ENCODE measurements at places on chromosomes 1 and 21.

GRCh38 chr1:76826072-76826845, 41.0 kb upstream of the ST6GALNAC5 start:
- DNase-seq = no peak

GRCh38 chr1:229272164-229273158, 1.6 kb downstream of the RAB4A start:
- no peak for DNase-seq

DNA sequence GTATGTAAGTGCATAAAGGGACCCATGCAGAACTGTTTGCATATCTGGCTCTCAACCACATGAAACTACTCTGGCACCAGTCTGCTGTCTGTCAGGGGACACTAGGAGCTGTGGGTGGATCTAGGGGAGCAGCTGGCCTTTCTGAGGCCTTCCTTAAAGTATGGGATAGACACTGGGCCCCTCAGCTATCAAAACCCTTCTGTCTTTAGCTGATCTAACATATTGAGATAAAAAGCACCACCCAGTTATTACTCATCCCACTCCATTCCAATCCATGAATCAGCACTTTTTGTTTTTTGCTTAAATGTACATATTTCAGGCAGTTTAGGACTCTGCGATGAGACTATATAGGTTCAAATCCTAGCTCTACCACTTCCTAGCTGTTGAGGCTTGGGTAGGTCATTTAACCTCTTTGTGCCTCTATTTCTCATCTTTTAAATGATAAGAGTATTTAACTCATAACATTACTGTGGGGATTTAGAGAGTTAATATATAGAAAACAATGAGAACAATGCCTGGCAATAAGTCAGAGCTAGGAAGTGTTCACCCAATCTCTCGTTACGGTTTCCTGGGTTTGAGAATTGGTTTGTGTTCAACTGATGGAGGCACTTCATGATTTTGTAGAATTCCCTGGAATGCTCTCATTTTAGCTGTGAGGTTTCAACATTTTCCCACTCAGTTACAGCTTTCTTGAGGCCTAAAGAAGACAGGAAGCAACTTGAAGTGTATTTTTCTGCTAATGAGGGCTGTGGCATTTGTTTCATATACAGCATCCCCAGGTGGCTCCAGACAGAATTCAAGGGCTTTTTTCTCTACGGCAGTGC, 68.9 kb downstream of the LRIG2 start:
- DNase-seq = no peak

DNA sequence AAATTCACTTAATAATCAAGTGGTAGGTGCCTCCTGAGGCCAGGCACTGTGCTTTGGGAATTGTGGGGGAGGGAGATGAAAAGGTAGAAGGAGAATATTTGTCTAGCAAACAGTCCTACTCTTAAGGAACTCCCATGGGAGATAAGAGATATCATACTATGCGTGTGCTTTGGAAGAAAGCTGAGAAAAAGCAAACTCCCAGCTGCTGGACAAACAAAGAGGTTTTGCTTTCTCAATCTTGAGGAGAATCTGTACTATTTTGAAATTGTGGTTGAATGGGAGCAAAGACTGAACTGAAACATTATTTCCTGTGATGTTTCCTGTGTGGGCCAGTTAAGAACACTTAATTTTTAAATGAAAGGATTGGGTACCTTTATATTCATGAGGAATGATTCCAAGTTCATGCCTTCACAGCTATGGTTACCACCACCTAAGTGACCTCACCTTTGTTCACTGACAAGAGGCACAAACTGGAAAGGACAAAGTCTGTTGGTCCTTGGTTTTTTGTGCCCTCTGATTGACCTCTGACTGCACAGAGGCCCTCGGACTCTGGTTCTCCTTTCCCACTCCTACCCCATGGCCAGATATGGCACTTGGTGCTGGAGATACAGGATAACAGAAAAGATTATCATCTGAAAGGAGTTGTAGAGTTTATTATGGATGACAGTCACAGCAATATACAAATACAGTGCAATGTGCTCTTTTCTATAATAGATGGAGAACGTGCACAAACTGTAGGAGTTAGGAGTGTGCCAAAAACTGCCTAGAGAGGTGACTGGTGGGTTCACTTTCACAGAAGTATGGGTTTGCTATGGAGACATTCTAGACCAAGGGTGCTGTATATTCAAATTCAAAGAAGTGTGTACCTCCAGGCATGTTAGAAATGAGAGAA, 1.6 kb downstream of the CD53 start:
- no peak for DNase-seq

GRCh38 chr1:8059161-8059622, 33.1 kb upstream of the ERRFI1 start:
- no peak for DNase-seq

DNA sequence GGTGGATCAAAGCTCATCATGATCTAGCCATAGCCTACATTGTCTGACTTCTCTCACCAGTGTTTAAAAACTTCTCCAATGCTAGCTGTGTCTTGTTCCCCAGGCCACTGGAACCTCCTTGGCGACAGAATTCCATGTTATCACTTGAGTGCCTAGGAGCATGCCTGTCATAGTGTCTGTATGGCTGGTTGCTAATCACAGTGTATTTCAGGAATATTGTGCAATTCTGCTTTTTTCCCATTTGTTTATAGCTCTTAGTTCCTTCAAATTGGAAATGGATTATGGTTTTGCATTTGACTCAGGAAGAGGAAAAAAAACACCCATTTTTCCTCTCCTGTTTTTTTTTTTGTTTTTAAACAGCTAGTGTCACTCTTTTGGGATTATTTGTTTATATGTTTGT, 25.5 kb downstream of the ROR1 start:
- no peak for DNase-seq

- no peak for DNase-seq
These were observed 20.1 kb downstream of the PTPRU start for GRCh38 chr1:29256394-29256793.

GRCh38 chr1:65360648-65361047, 51.3 kb downstream of the DNAJC6 start:
- DNase-seq = no peak

DNA sequence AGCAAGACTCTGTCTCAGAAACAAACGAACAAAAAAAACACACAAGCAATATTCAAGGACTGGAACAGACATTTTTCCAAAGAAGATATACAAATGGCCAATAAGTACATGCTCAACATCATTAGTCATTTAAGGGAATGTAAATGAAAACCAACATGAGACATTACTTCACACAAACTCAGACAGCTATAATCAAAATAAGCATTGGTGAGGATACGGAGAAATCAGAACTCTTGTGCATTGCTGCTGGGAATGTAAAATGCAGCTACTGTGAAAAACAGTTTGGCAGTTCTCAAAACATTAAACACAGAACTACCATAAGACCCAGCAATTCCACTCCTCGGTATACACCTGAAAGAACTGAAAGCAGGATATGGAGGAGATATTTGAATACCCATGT, 15.4 kb downstream of the NOL9 start:
- no peak for DNase-seq

DNA sequence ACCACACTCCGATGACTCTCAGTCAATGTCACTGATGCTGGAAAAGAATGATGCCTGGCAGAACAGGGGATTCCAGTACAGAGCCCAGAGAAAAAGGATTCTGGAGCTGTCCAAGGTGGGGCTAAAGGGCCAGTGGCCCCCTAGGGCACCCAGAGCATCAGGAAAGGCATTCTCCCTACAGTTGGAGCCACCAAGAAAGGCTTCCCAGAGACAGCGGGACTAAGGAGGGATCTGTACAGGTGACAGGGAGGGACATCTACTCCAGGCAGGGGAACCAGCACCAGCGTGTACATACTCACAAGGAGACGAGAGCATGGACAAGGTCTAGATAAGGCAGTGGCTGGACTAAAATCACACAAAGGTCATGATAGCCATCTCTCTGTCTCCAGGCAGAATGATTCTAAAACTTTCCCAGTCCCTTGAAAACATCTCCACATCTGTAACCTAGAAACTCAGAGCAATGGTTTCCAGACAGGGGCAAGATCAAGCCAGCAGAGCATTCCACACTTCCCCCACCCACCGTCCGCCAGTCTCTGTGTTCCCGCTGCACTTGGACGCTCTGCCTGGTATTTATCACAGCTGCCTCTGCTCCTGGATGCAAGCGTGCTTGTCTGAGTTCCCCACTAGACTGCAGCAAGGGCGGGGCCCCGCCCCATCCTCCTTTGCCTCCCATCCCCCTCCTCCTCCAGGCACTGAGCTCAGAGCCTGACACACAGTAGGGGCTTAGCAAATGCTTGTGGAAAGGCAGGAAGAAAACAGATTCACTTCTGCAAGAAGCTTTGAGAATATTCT, 111.6 kb upstream of the ZC3H12A start:
- no peak for DNase-seq

- no peak for DNase-seq
These were observed 20.9 kb upstream of the LRP8 start for GRCh38 chr1:53348486-53349368.

- no peak for DNase-seq
These were observed 1.4 kb upstream of the FDPS start for GRCh38 chr1:155307247-155307740.

GRCh38 chr1:184790642-184791549, 36.2 kb upstream of the EDEM3 start:
- no peak for DNase-seq

GRCh38 chr1:61455400-61455799, 269.5 kb downstream of the TM2D1 start:
- no peak for DNase-seq

DNA sequence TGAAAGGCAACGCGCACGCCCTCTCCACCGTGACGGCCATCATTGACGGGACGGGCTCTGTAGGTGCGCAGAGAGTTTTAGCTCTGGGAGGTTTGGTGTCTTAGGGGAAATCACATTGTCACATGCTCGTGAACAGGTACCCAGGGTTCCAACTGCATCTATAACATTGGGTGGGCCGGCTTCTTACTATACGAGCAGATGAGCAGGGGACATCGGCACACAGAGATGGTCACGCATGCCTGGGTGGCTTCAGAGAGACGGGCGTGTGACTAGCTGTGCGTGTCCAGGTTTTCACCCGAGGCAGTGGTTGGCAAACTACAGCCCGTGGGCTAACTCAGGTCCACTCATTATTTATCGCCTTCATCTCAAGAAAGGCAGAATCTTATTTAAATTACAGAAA, 54.7 kb downstream of the SLC37A1 start:
- no peak for DNase-seq

DNA sequence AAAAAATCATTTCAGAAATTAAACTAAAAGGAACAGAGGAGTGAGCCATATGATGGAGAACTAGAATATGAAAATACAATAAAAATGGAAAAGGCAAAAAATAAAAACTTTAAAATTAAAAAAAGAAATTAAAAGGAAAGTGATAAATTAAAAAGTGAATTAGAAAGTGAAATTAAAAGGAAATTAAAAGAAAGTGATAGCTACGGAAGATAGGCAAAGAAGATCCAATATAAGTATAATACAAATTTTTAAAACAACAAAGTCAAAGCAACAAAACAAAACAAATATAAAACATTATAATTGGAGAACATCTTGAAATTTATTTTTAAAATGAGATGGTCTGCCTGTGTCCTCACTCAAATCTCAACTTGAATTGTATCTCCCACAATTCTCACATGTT, 165.8 kb downstream of the GPATCH2 start:
- DNase-seq = no peak

GRCh38 chr1:175070818-175071217, 3.2 kb downstream of the TNN start:
- DNase-seq = no peak

- no peak for DNase-seq
These were observed 46.2 kb downstream of the PEX14 start for GRCh38 chr1:10520952-10521351.

GRCh38 chr1:31227891-31228568, 11.7 kb downstream of the NKAIN1 start:
- no peak for DNase-seq

GRCh38 chr1:206035027-206035426, 11.3 kb upstream of the CTSE start:
- DNase-seq = no peak

DNA sequence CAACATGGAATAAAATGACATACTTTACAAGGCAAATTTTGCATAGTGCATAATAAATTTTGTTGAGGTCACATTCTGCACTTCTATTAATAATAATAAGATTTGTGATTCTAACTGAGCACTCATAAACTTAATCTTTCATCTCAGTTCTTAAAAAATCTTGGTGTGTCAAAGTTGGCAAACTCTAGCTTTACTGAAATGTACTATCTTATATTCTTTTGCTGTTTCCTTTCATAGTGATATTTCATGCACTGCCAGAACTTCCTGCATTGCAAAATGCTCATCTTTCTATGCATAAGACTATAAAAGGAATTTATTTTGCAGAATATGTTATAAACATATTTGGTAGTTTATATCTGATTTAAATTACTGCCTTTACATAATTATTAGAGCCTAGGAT, 797.6 kb downstream of the ADGRL2 start:
- no peak for DNase-seq

DNA sequence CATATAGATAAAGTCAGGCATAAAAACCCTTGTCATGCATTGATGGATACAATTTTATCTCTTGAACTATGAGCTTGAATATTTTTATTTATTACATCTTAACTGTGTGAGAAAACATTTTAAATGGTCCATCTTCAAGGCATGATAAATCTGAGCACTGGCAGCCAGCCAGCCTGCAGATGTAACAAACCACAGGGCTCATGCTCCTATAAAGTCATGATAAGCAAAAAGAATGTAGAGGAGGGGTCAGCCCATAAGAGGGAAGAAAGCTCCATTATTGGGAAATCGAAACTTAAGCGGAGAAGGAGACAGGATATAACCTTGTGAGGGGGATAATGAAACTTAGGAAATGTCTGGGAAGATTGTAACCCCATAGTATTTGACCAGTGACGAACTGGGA, 839.0 kb downstream of the LRRIQ3 start:
- no peak for DNase-seq

- peak; percentile 54 for DNase-seq
These were observed 1.1 kb upstream of the LCK start for GRCh38 chr1:32249831-32250525.

DNA sequence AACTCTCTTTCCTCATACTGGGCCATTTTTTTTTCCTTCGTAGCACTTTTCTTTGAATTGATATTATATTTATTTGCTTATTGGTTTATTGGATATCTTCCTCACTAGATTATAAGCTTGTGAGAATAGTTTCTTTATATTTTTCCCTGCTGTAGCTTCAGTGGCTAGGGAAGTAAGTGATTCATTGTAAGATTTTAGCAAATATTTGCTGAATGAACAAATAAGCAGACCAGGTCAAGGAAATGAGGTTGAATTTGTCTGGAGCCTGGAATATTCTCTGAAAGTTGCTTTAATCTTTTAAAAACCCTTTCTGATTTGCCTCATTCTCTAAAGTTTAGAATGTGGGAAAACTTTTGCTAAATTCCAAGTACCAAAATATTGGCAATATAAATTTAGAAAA, 80.2 kb downstream of the RABGAP1L start:
- no peak for DNase-seq

GRCh38 chr1:68953311-68953710, 456.4 kb upstream of the DEPDC1 start:
- no peak for DNase-seq

- DNase-seq = no peak
These were observed 35.6 kb downstream of the NGF start for GRCh38 chr1:115302390-115302961.

- no peak for DNase-seq
These were observed 174.6 kb downstream of the HLX start for GRCh38 chr1:221053889-221054288.

Measured in stimulated activated CD8-positive, alpha-beta memory T cell treated with anti-CD3 and anti-CD28 coated beads, Interleukin-7, amount 100 ng/mL, for 1 hour (primary cell).